Stimulated activated CD8-positive, alpha-beta memory T cell treated with anti-CD3 and anti-CD28 coated beads, Interleukin-2, amount 100 ng/mL, for 1 hour (primary cell): ENCODE measurements at places on chromosomes 6 and 20.

DNA sequence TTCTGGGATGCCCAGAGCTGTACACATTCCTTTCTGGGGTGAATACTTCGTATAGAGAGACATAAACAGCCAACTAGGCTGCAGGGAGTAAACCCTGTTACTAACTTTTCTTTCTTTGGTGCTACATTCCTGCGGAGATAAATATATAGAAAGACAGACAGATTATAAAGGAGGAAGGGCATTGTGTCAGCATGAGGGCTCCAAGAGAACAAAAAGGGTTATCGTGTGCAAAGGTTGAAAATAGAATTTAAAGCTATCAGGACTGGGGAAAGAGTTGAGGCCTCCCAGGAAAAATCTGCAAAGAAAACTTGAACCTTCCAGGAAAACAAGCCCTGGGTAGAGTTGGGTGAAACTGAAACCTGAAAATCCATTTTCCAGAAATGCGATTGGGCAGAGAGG, 68.0 kb downstream of the TMEM170B start:
- no peak for DNase-seq

- no peak for DNase-seq
Observed at GRCh38 chr6:35664945-35665344, 23.8 kb downstream of the FKBP5 start.

DNA sequence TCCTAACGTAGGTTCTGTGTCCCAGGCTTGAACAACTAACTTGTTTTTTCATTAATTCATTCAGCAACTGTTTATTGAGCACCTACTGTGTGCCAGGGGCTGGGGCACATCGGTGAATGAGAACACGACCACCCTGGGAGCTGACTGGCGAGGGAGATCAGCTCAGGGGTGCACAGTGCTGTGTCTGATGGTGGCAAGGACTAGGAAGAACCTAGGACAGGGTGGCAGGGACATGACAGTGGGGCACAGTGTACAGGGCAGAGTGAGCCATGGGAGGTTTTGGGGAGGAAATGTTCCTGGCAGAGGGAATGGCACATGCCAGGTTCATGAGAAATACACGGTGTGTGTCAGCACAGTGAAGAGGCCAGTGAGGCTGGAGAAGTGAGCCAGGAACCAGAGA, 76.7 kb downstream of the BMP7 start:
- DNase-seq = no peak

GRCh38 chr6:123742626-123743025, 61.0 kb upstream of the NKAIN2 start:
- no peak for DNase-seq

GRCh38 chr6:30644769-30645168, 2.2 kb upstream of the C6orf136 start:
- no peak for DNase-seq

- DNase-seq = no peak
Observed at GRCh38 chr6:16106991-16107787, 21.7 kb upstream of the MYLIP start.
